Cardiac fibroblast (primary cell): ENCODE measurements at places on chromosomes 3 and 15.

GRCh38 chr3:108067768-108068167 lies 23.1 kb downstream of the CD47 start:
- no peak for DNase-seq

DNA sequence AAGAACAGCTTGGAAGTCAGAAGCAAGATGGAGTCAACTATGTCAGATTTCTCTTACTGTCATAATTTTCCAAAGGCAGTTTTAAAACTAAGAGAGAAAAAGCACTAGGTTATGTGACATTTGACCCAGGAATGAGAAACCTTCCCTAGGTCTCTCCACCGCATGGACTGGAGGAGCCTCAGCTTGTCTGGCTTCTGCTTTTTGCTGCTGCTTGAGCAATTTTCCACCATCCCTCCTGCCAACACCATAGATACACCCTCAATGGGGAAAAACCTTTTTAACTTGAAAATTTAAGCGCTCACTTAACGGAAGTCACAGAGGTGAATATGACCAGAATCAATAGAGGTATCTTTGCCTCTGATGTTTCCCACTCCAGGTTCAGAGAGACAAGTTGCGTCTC lies 17.8 kb upstream of the IREB2 start:
- DNase-seq, result no peak

DNA sequence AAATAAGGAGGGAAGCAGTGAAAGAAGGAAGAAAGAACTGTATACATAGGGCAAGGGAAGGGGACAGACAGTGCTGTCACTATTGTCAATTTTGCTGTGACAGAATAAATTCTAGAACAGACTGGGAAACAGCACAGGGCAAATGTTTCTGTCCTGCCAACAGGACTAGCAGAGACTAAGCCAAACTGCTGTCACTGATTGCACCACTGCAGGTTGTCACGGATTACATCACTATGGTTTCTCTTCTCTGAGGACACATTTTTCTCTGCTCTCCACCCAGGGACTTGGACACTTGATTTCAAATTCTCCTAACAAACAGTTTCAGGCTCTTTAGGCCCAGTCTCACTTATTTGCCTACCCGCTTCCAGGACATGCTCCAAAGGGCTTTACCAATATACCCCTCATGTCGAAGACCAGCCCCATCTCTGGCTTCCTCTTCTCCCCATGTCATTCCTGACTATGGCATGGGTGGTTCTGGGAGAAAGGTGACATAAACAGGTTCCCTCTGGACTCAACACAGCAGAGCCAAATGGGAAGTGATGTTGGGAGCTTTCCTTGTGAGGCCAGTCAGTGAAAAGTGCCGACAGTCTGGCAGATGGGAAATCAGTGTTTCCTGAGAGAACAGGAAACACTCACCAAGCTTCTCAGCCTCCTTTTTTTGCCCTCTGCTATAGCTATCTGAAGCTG lies 70.2 kb upstream of the ST3GAL6 start:
- peak; percentile 55 for DNase-seq

DNA sequence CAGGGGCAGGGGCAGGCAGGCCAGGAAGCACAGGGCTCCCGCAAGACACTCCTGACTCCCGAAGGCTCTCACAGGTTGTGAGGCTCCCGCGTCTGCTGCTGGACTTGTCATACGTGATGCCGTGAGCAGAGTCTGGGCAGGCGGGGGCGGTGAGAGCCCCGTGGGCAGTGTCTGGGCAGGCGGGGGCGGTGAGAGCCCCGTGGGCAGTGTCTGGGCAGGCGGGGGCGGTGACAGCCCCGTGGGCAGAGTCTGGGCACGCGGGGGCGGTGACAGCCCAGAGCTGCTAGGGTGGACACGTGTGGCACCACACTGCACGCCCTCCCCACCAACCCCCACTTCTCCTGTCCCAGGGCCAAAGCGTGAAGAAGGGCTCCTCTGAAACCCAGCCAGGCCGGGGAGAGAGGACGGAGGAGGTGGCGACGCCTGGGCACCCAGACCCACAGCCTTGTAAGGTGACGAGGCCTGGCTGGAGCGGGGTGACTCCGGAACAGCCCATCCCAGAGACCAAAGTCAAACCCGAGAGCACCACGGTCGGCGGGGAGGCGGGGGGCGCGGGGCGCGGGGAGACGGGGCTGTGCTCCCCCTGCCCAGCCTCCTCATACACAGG lies 35.0 kb downstream of the TNK2 start:
- no peak for DNase-seq

DNA sequence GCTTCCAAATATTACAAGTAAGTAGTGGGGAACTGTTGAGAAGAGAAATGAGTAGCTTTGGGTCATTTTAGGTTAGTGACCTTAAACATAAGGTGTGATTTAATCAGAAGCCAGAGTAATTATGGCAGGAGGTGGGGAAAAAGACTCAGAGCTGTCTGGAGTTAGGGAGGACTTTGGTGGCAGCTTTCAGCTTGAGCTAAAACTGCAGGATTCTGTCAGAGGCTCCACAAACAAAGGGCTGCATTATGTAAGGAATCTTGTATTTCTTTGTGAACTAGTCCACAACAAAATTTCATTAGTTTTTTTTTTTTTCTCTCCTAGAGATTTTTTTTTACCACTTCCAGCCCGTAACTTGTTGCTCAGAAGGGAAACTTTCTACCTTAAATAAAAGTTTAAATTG lies 345.3 kb downstream of the TIGIT start:
- no peak for DNase-seq

DNA sequence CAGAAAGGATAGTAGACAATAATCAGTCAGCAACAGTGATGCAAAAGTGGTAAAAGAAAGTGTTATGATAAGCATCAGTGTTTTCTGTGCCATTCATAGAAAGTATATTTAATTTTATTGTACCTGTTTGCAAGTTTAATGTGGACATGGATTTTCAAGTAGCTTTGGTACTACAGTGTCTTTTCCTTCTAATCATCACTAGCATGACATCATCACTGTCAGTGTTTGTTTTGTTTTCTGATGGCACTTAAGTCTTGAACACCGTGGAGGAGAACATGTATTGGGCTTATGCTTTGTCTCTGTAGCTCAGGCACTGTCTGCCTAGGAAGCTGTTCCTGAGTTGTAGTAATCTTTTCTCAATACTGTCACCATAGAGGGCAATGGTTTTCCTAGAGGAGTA lies 41.9 kb downstream of the SETD5 start:
- peak; percentile 27 for DNase-seq

DNA sequence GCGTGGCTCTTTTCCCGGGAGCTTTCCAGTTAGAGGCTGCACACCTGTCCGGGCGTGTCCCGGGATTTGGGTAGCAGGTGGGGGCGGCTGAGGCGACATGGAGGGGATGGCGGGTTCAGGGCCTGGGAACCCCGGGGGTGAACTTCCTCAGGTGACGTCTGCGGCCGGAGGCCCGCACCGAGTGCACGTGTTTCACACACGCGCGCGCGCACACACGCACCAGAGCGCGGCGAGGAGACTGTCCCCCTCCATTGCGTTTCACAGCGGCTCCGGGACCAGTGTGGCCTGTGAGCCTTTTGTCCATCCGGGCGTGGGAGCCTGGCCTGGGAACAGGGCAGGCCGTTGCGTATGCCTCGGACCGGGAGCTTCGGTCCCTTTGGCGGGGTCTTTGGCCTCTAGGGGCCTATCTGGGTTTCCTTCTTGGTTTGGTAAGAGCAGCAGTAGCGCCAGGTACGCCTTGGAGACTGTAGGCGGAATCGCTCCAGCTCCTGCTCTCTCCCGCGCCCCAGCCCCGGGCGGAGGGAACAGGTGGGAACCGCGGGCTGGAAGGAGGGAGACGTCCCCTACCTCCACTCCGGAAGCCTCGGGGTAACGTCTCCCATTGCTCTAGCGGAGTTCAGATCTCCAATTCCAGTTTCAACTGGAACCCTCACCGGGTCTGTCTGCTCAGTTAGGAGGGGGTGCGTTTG lies 220.0 kb downstream of the MEIS2 start:
- no peak for DNase-seq

- no peak for DNase-seq
These were observed 116.2 kb upstream of the HACD2 start for GRCh38 chr3:123700791-123701722.

- DNase-seq, result peak; percentile 46
These were observed 40.6 kb upstream of the FXR1 start for GRCh38 chr3:180871901-180872300.

- DNase-seq, result no peak
These were observed 18.3 kb upstream of the RFX7 start for GRCh38 chr15:56261854-56262509.

- DNase-seq, result peak; percentile 99
These were observed 237.6 kb upstream of the BHLHE40 start for GRCh38 chr3:4741404-4742307.

- DNase-seq, result no peak
These were observed 215.6 kb downstream of the RPLP1 start for GRCh38 chr15:69668039-69668705.

DNA sequence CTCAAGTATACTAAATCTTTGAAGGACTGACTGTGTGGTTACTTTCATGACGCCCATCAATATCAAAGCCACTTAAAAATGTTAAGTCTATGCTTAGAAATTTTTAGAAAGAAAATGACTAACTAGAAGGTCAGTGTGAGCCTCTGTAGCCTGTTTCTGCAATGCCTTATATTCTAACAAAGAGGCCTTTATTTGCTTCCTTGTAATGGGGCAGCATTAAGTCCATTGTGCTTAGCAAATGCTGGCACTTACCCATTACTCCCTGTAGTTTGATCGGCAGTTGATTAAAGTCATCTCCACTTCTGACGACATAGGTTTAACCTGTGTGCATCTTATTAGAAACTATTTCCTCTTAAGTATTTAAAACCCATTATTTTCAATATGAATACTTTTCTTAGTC lies 91.6 kb upstream of the FAM98B start:
- no peak for DNase-seq

GRCh38 chr15:100311833-100312476 lies 29.8 kb downstream of the ADAMTS17 start:
- no peak for DNase-seq

DNA sequence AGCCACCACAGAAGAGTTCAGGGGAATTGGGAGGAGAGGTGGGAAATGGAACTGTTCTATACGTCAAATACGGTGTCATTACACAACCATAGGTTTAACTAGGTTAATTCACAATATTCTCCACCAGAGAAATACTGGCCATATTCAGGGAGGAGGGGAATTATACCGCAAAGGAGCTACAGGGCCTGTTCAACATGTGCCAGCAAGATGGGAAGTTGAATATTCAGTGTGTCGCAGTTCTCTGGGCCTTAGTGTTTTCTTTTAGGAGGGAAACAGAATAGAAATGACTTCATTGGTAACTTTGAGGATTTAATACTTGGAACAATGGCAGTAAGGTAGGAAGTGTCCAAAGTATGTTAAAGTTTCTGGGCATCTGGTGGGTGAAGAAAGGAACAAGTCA lies 18.0 kb upstream of the FBXW12 start:
- no peak for DNase-seq

- no peak for DNase-seq
These were observed 231.6 kb downstream of the IGSF11 start for GRCh38 chr3:118803096-118803476.

GRCh38 chr15:94970096-94970495 lies 738.7 kb downstream of the MCTP2 start:
- no peak for DNase-seq

GRCh38 chr3:103056542-103056941 lies 621.7 kb downstream of the ZPLD1 start:
- no peak for DNase-seq

DNA sequence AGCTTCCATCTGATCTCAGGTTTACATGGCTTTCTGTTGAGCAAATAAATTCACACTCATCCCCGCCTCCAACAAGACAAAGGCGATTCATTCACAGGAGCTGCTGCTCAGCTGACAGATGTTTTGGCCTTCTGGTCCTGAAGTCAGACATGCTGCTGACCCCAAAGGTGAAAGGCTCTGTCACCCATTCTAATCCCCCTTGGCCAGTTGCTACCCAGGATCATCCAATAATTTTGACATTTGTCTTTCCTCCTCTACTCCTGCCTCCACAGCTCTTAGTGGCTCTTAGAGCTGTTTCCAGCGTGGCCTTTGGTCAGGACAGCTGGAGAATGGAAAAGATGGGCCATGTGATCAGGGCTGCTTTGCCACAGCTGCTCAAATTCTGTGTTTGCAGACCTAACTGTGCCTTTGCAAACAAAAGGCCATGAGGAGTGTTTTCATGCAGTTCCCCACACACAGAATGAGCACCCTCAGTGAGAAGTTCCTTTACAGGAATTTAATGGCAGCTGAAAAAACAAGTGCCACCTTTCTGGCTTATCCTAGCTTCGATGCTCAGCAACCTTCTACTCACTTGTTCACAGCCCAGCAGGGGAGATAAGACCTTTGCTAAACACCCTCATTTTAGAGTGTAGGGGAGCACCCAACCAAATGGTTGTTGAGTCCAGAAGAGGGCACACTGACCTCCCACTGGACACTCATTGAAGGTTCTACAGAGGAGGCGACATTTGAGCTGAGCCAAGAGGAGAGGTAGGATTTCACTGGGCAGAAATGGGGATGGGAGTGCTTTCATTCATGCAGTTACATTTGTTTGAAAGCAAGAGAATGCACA lies 39.0 kb downstream of the CYP19A1 start:
- DNase-seq, result no peak

DNA sequence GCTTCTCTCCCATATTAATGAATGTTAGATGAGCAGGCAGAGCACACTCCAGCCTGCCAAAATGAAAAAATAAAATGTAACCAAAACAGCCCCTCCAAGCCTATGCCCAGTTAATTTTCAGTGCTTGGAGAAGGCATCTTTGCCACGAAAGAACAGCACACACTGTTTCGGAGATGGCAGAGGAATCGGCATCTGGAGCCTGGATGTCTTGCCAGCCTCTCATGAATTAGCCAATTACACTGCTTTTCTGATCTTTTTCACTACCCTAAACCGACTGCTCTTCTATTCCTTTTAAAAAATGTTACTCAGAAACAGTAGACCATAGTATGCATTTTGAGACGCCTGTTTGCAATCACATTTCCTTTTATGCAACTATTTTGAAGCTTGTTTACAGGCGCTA lies 249.6 kb downstream of the TLE3 start:
- no peak for DNase-seq

DNA sequence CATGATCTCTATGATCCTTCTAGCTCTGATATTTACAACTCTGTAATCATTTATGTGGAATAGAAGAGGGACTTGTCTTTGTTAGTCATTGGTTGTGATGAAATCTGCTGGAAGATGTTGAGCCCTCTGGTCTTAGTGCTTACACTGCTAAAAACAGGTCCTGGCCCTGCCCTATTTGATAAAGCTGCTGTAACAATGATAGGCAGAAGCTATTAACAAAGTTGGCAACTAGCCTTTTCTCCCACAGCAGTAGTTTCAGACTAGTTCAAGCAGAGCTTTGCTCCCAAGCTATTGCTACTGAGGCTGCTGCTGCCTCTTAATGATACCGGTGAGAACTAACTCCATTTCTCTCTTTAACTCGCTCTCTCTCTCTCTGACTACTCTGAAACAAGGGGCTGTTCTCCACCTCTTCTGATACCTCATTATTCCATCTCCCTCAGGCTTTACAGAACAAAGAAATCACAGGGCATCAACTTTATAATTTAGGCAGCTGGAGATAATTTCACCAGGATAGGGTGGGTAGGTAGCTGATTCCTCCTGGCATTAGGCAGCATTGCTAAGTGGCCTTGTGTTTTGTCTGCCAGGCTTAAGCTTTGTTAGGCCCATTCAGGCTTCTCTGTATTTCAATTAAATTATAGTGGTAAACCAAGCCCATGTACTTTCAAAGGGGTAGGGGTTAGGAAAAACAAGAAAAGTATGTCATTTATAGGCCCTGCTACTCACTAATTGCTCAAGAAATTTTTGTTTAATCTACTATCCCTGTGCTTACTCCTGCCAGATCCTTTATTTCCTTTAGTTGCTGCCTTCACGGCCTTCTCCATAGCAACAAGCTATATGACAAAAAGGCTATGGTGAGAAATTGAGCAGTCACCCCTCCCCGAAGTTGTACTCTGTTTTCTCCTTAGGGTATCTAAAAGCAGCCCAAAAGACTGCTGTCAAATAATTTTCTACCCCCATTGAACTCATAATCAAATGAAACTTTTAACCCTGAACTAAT lies 139.6 kb downstream of the RBPMS2 start:
- DNase-seq, result peak; percentile 92
